ENCODE measurements at places on chromosomes 12 and 14.

DNA sequence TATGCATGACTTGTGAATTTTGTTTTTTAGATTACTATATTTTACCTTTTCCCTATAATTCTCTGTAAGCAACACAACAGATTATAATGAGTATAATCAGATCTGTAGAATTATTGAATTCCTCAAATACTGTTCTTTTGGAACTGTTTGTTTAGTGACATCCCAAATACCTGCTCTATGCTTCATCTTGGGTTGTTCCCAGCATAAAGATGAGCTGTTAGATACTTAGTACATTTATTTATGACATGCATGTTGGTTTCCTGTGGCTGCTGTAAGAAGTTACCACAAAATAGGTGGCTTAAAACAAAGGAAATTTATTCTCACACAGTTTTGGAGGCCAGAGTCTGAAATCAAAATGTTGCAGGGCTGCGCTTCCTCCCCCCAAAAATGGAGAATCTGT, 78.4 kb downstream of the PTPRR start:
- DNase-seq, result no peak

DNA sequence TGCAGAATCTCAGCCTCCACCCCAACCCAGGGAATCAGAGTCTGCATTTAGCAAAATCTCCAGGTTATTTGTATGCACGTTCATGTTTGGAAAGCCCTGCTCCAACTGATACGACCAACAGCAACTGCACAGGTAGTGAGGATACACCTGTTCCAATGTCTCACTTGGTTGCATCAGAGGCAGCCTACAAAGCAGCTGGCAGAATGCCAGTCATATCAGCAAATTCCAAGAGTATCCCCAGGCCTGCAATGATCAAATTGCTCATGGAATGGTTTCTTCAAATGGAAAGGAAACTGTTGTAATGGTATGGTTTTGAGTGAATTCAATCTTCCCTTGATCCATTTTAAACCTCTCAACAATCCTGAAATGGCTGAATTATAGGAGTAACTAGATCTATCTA, 75.4 kb downstream of the GRIP1 start:
- no peak for DNase-seq

DNA sequence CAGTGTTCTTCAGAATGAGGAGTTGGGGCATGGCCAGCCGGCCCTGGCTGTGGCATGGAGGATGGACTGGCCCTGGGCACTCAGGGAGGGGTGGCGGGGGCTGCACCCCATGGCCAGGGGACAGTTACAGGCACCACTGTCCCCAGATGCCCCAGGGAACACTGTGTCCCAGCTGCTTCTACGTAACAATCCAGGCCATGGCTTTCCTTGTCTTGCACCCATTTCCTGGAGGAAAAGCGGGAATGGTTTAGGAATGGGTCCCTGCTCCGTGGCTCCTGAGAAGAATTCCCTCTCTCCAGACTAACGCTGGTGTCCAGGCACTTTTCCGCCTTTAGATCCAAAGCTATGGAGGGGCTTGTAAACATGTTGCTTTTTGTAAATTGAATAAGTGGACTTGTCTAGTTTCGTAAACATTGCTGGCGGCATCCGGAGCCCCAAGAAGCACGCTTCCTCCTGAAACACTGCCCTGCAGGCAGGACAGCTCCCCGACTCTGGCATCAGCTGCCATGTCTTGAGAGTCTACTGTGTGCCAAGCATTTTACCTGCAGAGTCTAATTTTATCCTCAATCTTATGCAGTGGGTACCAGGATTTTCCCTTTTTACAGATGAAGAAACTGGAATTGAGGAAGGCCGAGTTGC, 238.3 kb downstream of the SLC41A2 start:
- DNase-seq, result no peak

DNA sequence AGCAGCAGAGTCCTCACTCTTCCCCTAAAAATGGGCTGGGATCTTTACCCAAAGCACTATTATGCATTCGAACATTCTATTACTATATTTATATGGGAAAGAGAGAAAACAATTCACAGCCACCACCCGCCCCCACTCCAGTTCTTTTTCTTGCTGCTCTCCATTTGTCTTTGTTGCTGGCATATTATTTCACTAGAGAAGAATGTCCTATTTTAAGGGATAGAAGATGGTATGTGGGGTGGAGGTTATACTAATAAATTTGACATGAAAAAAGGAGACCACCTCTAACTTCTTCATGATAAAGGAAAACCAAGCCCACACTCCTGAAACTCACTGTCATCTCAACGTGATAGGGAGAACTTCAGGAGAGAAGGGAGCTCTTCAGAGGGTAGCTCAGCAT, 28.5 kb upstream of the NTF3 start:
- no peak for DNase-seq

GRCh38 chr12:42979746-42980145, 390.2 kb upstream of the PRICKLE1 start:
- no peak for DNase-seq

DNA sequence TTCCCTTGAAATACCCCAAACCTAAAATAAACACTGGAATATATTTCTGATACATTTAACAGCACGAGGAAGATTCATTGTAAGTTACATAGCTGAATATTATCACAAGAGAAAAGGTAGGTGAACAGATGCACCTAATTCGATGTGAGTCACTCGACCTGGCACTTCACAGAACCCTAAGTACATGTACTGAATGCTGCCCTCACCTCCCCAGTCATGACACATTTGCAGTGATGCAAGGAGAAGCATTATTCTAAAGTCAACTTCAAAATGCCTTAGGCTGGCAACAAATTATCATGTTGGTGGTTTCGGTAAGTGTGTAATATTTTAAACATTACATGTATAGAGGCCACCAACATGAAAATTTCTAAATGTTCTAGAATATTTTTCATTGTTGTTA, 35.2 kb upstream of the TMTC2 start:
- no peak for DNase-seq

- no peak for DNase-seq
Measured at GRCh38 chr12:105813201-105813600, 325.6 kb downstream of the NUAK1 start.

GRCh38 chr14:65100922-65101541, 1.3 kb downstream of the MAX start:
- peak; percentile 26 for DNase-seq

DNA sequence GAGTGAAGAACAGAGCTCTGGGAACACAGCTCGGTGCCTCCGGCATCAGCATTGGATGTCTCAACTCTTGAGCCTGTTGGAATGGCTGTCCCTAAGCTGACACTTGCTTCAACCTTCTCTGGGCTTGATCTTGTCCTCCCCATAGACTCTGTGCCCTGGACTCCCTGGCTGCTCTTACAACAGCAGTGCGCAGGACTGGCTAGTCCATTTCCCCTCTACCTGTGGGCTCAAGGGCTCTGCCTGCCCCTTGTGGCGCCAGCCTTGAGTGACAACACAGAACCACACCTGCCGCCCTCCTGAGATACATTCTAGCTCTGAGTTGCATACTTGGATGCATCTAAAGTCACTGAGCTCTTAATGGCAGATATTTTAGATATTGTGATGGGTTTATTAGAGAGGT, 6.2 kb downstream of the CRADD start:
- DNase-seq, result no peak
